ENCODE measurements at places on chromosomes 5 and 9.

DNA sequence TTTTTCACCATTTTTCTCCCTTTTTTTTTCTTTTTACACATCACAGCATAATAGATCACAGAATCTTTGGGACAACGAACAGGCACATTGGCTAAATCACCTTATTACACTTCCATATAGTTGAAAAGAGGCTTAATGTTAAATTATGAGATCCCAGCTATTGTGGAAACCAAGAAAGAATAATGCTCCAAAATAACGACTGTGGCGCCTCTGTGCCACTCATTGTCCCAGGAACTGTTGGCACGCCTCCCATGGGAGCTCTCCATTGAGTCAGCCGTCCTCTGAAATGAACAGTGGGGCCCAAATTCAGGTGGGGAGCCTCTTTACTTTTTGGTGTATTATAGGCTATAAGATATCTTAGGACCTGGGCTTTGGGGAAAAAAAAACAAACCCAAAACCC is 82.2 kb upstream of the NFIB start:
- no peak for DNase-seq

DNA sequence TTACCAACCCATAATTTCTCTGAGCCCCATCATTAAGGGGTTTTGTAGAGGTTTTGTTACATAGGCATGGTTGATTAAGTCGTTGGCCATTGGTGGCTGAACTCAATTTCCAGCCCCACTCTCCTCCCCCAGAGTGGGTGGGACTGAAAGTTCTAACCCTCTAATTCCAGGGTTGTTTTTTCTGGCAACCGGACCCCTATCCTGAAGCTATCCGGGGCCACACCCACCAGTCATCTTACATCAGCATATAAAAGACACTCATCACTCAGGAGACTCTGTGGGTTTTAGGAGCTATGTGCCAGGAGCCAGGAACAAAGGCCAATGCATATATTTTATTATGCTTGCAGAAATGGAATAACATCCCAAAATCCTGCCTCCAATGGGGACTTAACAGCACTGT is 186.0 kb downstream of the NXNL2 start:
- no peak for DNase-seq

DNA sequence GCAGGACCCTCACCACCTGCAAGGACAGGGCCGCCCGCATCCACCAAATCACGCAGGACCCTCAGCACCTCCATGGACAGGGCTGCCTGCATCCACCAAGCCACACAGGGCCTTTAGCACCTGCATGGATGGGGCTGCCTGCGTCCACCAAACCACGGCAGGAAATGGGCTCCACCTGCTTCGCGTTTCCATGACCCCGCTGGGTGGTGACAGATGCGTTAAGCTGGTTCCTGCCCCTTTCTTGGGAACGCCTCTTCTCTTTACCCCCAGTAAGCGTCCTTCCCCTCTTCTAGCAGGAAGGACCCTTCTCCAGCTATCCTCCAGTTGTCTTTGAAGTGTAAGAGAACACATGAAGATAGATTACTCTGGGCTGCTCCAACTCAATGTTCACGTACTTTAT is 13.5 kb downstream of the FBP1 start:
- no peak for DNase-seq

DNA sequence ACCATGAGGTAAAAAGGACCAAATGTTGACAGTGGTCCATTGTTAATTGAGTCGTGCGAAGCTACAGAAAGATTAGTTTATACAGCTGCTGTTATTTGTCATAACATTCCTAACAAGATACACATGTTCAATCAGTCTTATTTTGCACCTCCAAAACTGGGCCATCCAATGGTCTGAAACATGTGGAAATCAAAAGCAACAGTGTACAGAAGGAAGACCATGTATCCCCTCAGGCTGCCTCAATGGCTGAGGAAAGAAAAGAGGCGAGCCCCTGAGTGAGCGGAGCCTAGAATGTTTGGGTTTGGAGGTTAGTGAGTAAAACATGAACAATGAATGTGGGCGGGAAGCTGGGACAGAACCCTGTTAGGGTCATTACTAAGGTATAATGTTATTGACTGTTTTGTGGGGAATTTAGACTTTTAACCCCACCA is 35.6 kb downstream of the NFIB start:
- no peak for DNase-seq

DNA sequence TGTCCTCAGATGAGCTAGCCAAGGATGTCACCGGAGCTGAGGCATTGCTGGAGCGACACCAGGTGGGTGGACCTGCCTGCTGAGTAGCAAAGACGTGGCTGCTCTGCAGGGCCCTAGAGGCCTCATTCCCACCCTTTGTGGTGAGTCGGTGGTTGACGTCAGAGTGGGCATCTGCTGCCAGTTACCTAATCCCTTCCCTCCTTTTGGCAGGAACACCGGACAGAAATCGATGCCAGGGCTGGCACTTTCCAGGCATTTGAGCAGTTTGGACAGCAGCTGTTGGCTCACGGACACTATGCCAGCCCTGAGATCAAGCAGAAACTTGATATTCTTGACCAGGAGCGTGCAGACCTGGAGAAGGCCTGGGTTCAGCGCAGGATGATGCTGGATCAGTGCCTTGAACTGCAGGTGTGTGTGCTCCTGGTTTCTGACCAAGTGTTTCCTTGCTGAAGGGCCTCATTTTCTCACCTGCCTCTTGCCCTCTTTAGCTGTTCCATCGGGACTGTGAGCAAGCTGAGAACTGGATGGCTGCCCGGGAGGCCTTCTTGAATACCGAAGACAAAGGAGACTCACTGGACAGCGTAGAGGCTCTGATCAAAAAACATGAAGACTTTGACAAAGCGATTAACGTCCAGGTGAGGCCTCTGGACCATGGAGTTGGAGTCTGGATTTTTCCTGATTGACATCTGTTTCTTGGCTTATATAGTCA is 48.9 kb downstream of the DYNC2I2 start:
- DNase-seq = no peak

- DNase-seq = no peak
Measured at GRCh38 chr5:9587135-9587534, 41.3 kb upstream of the SEMA5A start.

Measured in stimulated activated CD8-positive, alpha-beta memory T cell treated with anti-CD3 and anti-CD28 coated beads, Interleukin-2, amount 100 ng/mL, for 1 hour (primary cell).